ENCODE measurements at places on chromosomes 2 and 18.
A peak's percentile ranks its signal among the peaks of the same experiment; 100 is the strongest.

DNA sequence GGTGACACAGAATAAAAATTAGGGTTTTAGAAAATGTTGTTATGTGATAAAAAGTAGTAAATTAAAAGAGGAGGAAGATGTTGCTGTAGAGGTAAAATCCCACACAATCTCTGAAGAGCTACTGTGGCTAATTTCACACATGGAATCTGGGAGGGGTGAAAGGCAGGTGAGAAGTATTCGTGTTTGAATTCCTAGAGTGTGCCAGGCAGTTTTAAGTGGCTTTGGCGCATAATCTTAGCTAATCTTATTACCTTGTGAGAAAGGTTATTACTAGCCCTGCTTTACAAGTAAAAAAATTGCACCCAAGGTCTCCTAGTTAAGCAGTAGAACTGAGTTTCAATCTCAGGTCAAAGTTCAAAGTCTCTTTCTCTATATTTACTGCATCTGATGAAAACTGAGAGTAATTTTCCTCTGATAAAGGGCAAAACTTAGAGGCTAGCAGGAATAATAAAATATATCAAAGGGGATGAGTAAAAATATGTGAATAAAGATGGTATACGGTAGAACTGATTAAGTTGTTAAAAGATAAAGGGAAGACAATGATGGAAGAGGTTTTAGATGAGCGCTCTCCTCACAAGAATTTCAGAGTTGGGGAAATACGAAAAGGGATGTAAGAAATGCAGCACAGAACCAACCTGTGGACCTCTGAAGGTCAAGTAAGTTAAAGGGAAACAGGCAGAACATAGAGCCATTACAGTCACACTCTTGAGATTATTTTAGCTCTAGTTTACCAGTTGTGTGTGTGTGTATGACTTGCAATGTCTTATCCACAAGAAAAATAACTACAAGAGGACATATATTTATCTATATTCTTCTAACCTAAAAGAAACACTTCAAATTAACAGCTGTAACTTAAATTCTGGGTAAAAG, 34.8 kb downstream of the GAREM1 start:
- DNase-seq, result no peak

DNA sequence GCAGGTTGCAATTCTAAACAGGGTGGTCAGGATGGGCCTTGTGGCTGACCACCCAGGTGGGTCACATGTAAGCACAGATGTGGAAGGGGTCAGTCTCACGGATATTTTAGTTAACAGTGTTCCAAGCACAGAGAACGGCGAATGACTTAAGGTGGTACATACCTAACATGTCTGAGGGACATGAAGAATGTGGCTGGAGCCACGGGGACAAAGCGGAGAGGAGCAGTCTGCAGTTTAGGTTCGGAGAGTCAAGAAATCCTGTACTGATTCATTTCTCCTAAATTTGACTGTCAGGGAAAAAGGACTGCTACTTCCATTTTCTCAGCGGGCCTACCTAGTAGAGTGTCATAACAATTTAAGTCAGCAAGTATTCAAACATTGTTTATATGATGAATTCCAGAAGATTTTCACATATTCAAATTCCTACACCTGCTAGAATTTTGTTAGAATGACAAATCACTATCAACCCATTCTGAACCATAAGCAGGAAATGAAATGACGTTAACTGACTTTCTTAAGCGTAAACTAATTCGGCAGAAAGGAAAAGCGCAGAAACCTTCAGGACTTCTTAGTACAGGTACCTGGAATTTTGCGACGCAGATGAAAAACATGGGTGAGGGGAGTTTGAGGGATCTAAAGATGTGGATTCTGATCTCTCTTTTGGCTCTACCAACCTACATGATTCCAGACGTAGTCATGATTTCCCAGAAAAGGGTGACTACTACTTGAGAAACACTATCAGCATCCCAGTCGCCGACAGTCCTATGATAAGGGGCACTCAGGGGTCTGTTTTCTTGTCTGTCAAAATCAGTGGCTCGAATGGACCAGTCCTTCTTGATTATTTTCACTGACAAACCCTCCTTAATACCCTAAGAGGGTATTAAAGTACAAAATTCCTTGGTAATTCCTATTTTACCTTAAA, 41.3 kb downstream of the PTPN2 start:
- DNase-seq, result no peak

GRCh38 chr2:26314243-26314642, 31.7 kb upstream of the SELENOI start:
- DNase-seq, result no peak

DNA sequence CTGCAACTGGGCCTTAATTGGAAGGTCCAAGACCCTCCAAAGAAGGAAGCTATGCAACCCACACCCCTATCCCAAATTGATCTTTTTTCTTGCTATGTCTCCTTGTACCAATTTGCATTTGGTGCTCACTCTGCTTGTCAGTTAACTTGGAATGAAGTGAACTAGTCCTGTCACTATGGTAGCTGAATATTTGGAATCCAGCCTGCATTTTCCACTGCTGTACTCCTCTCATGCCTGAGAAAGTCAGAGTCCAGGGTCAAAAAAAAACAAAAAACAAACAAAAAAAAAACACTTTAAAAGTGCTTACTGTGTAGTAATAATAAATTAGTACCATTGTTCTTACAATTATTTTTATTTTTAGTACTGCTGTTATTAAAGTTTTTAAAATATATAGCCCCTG, 462.8 kb upstream of the SLC8A1 start:
- no peak for DNase-seq

DNA sequence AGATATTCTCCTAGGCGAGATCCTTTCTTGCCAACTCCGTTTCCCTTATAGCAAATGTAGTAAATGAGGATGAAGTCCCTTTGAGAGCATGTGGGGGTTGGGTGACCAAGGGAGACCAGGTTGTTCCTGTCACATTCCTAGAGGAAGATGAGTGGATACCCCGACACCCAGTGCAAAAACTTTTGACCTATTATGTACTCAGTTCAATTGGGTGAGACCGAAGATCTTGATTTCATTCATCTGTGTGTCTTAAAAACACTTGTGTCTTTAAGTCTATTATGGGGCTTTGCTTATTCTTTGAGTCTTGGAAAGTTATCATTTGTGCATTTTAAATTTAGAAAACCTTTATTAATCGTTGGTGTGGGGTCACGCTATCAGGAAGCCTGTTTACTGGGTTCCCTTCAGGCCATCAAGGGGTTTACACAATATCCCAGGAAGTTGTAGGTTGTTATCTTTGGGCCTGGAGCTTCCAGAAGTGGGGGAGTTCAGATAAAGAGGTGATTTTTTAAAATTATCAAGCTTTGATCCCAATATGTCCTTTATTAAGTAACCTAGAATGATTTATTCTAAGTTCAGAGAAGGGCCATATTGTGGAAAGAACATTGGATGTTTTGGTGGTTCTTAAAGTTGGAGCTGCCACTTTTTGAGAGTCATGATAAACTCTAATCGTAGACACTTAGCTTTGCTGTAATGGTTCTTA, 2.8 kb downstream of the RHOB start:
- DNase-seq, result peak; percentile 53

GRCh38 chr2:126359494-126359893, 296.5 kb upstream of the GYPC start:
- DNase-seq, result no peak

- DNase-seq, result peak; percentile 59
These were observed 7.6 kb downstream of the ZFP36L2 start for GRCh38 chr2:43218702-43219382.

DNA sequence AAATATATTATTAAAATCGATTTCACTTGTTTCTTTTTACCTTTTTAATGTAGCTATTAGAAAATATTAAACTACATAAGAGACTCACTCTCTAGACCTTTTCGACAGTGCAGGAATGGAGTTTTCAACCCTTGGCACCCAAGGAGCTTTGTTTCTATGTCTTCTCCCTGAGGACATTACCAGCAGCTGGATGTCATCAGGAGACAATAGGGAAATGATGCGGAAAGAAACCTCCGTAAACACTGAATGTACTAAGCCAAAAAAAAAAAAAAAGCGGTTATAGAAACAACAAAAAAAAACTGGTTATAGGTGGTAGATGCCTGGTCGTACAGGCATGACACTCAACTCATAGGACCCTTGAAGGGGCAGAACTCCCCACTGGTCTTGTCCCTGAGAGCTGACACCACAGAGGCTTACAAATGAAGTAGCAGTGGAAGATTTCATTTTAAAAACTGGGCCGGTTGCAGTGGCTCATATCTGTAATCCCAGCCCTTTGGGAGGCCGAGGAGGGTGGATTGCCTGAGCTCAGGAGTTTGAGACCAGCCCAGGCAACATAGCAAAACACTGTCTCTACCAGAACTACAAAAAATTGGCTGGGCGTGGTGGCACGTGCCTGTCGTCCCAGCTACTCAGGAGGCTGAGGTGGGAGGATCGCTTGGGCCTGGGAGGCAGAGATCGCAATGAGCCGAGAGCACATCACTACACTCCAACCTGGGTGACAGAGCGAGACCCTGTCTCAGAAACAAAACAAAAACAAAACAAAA, 23.8 kb downstream of the THAP4 start:
- no peak for DNase-seq

GRCh38 chr2:190950566-190950991, 63.4 kb downstream of the STAT1 start:
- DNase-seq, result no peak

GRCh38 chr18:44731530-44732237, 51.0 kb downstream of the SETBP1 start:
- no peak for DNase-seq

DNA sequence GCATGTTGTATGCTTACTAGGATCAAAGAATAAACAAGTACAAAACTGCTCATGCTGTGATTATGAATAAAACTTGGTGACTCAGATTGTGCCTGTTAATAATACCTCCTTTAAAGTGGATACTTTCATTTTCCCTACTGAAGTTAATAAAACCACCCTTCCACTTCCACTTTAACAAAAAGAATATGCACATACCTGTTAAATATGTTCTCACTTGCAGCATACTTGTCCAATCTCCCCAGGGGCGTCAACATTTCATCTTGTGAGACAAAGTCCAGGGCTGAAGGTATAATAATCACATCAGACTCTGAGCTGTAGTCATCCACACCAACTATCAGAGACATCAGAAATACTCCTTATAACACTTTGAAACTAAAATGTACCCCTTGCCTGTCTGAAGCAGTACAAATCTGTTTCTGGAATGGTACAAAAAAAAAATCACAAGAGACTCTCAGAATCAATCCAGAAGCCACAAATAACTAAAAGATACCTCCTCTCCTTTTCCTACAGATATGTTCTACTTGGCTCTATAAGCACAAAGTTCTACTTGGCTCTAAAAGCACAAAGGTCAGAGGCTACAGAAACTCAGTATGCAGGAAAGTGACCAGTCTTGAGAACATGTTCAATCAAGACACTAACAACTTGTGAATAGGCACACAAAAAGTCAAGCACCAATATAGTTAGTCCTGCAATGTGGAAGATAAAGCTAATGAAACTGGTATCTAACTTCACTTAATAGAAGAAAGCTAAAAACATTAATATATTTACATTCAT, 19.3 kb downstream of the PPP4R1 start:
- DNase-seq, result no peak

- no peak for DNase-seq
These were observed 79.8 kb downstream of the XRCC5 start for GRCh38 chr2:216188956-216189355.
